ENCODE measurements at places on chromosomes 7 and 10.

GRCh38 chr7:125316466-125316865 is 386.8 kb upstream of the POT1 start:
- no peak for DNase-seq

DNA sequence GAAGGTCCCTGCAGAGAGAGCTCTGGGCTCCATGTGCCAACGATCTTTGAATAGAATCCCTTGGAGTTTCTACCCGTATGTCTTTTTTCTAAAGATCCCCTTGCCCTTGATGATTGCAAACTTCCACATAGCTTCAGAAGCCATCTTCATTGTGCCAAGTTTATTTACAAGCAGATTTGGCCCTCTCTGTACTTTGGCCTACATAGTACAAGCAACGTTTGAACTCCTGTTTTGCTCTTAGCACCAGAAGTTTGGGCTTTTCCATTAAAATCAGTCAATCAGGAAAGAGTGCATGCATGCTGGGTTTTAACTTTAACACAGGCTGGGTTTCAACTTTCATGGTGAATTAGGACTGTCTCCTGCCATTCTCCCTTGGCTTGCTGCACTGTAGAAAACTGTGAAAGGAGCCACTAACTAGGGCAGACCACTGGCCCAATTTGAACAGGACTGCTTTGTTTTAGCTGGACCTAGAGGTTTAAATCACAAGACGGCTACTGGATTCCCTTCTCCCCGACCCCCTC is 557.6 kb upstream of the GALNT17 start:
- DNase-seq: no peak

DNA sequence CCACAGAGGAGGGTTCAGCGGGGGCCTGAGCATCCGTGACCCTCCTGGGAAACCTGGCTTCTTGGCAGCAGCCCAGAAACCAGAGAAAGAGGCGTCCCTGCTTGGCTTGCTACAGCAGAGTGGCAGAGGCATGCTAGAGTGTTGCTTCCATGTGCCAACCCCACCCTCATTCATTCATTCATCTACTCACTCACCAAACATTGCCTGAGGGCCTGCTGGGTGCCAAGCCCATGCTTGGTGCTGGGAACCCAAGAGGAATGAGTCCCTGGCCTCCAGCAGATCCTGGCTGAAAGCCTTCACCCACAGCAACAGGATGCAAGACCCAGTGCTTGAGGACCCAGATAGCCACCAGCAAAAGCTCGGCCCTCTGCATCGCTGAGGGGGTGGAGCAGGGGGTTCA is 129.0 kb downstream of the CDH23 start:
- DNase-seq: no peak

DNA sequence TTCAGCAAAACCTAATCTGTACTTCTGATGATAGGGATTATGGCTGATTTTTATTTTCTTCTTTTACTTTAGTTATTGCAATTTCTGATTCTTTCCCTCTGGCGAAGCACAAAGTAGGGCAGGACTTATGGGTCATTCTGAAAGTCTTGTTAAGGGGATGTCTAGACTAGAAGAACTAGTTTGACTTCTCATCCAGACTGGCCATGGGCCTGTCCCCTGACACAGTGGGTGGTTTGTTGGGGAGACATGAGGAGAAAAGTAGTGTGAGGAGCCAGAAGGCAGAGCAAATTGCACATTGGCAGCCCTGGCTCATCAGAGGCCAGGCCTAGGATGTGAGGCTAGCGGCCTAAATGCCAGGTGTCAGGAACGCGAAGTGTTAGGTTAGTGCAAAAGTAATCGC is 152.8 kb downstream of the RTKN2 start:
- DNase-seq: no peak

- DNase-seq: no peak
These were observed 257.5 kb downstream of the INHBA start for GRCh38 chr7:41445432-41445831.

- no peak for DNase-seq
These were observed 101.6 kb downstream of the PDGFA start for GRCh38 chr7:417973-418601.

- DNase-seq: no peak
These were observed 27.5 kb downstream of the AP3M1 start for GRCh38 chr10:74123081-74123480.

- DNase-seq: peak; percentile 88
These were observed at the start of gene CBX3 for GRCh38 chr7:26201247-26202018. Gene CBX3, plus strand, starts transcription at chr7:26201745. Its CDS starts 1,254 bp downstream, at chr7:26202999.

GRCh38 chr10:95626500-95626899 is 30.0 kb downstream of the ALDH18A1 start:
- no peak for DNase-seq

GRCh38 chr10:71282323-71282680 is 36.8 kb upstream of the SLC29A3 start:
- no peak for DNase-seq

DNA sequence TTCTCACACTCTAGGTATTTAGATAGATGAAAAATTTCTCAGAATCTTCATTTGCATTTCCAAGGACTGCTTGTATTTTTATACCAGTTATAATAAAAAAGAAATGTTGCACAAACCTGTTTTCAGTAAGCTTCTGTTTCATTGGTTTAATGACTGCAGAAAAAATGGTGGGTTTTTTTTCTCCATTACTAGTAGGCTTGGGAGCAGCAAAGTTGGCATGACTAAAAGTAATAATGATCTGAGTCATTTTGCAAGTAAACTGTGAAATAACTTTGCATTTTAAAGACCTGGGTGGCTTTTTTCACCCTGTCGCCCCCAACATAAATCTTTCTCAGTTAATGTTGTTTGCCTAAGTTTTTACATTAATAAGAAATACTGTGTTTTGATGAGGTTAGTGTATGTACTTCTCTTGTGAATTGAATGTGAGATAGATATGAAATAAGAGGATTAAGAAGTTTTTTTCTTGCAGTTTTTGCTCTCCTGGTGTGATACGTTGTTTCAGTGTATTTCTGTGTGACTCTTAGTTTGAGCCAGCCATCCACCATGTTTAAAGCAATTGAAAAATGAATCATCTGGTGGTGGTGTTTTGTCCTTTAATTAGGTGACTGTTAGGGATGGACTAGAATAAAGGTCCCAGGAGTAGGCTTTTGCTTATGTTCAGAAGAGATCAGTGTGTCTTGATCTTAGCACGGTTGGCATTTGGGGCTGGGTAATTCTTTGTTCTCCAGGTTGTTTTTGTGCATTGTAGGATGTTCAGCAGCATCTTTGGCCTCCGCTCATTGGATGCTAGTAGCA is 1.8 kb downstream of the GNAI1 start:
- DNase-seq: no peak

DNA sequence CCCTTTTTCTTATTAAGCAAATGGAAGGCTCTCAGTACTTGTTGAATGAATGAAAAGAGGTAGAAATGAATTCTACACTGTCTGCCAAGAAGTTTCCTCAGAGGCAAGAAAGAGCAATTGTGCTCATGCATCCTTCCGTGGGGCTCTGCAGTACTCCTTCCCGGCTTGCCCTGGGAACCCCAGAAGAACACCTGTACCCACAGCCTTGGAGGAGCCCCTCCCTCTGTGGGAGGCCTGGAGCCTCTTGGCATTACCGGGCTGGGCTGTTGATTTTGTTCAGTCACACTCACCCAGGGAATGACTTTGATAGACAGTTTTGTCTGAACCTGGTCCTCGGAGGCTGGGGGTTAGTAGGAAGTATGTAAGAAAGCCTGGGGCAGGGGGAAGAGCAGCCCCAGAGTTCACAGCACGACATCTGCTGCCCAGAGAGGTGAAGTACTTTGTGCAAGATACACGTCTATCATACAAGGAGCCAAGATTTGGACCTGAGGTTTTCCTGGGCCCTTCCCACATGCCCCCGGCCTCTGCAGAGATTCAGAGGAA is 134.8 kb upstream of the GDF10 start:
- no peak for DNase-seq

GRCh38 chr7:48703466-48703865 is 220.9 kb upstream of the CDC14C start:
- DNase-seq: no peak

DNA sequence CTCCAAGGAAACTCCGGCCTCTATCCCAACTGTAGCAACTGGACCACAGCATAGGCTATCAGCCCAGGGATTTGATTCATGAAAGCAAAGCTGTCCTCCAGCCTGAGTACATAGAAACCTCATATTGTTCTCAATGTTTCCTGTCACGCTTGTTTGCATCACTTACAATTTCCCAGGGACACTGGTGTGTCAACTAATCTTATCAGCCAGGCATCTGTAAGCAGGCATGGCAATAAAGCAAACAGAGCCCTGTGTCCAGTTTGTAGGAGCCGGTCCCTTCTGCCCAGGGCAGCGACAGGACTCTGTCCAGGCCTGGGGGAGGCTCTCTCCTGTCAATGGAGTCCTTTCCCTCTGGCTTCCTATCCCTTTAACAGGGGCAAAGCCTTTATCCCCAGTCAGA is 23.0 kb upstream of the CDHR3 start:
- no peak for DNase-seq

- no peak for DNase-seq
These were observed 4.7 kb downstream of the GLI3 start for GRCh38 chr7:42232275-42232674.

DNA sequence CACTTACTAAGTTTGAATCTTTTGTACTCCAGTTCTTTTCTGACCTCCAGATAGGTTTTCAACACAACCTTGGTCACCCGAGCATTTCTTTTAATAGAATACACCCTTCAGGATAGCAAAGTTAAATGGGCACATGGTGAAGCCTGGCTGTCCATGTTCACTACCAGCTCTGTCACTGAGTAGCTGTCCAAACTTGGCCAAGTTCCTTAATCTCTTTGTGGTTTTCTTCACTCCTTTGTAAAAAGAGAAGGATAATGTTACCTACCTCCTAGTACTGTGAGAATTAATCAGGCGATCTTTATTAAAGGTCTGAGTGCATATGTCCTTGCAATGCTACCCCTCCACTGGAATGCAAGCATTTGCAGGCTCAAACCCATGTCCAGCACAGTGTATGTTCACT is 128.1 kb upstream of the PTPRZ1 start:
- no peak for DNase-seq

- no peak for DNase-seq
These were observed 117.7 kb upstream of the PODXL start for GRCh38 chr7:131674131-131674530.
